ENCODE measurements at places on chromosomes 3 and 15.

- no peak for DNase-seq
Measured at GRCh38 chr3:45776611-45777010, 19.7 kb downstream of the SLC6A20 start.

DNA sequence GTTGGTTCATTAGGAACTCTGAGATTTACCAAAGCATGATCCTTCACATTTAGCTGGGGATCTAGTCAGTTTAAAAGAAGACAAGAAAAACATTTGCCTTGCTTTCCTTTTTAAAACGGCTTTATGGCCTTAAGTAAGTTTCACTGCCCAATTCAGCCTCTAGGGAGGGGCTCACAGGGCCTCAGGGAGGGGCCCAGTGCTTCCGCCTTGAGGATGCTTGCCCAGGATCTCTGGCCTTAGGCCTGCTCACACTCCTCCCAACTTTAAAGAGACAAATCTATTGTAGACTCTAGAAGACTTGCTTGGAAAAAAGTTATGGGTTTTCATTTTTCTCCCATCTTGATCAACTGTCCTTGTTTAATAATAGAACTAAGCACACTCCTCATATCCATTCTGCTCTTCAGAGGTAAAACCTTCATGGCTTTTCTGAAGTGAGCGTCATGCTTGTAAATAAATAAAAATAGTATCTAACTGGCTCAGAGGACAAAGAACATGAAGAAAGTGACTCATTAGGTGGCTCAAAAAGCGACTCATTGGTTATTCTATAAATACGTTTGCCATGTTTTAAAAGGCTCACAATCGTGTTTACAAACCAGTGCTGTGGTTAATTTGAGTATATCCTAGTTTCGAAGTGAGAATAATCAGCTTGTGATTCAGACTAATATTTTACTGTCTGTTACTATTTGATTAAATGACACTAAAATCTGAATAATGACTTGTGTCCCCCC is 13.7 kb downstream of the PDHB start:
- no peak for DNase-seq

DNA sequence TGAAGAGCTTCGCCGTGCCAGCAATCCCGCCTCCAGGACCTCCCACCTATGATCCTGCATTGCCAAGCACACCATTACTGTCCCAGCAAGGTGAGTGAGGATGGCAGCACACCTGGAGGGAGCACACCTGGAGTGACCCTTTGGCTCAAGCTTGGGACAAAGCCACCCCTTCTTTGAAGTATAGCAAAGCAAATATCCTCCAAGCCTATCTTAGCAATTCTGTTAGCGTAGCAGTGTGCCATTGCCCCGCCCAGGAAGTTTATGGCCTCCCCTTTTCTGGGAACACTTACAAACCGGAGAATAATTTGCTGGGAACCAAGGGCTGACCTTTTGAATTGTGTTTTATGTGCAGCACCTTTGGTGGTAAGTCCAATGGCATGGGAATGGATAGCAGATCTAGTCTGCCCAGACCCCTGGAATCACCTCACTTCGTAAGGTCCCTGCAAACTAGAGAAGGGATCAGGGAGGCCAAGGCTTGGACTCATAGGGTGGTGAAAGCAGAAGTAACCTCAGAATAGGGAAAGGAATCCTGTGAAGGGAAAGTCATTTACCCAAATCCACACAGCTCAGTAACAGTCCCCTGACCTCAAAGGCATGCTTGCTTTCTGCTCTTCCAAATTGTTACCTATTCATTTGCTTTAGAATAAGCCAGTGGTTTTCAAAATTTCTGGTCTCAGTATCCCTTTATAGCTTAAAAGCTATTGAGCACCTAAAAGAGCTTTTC is 70.1 kb downstream of the HCN4 start:
- no peak for DNase-seq

- no peak for DNase-seq
Measured at GRCh38 chr3:43540624-43541023, 81.2 kb downstream of the ANO10 start.

GRCh38 chr3:120450600-120451271 is at the start of gene FSTL1:
FSTL1 (minus strand) TSS chr3:120450992; CDS start chr3:120450746, 246 bp downstream.
- DNase-seq: no peak

- DNase-seq: no peak
Measured at GRCh38 chr3:188309437-188310269, 155.7 kb downstream of the LPP start.

DNA sequence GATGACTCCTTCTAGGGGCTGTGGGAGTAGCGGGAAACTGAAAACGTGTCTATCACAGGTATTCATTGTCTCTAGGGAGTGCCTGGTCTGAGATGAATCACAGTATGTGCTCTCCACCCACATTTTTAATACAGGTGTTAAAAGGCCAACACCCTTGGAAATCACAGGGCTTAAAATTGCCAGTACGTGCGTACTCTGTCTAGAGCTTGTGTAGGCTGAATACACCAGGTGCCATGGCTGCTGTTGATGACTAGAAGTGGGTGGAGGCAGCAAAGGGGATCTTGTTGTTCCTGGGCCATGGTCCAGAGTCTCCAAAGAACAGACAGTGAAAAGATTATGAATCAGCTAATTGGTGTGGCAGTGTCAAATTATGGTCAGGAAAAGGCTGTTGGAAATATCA is 35.1 kb upstream of the P3H2 start:
- no peak for DNase-seq

DNA sequence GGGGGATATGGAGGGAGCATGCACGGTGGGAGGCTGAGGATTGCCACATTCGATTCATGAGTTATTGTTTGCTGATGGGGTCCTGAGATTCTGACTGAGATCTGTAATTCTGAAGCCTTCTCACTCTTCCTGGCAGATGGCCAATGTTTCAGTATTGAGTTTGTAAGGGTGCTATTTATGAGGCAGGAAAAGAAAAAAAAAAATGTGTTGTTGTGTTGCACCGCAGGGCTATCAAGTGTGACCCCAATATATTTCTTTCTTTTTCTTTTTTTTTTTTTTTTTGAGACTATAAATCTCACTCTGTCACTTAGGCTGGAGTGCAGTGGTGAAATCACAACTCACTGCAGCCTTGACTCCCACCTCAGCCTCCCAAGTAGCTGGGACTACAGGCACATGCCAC is 3.2 kb upstream of the SENP2 start:
- no peak for DNase-seq

GRCh38 chr3:107487490-107487889 is 35.3 kb upstream of the BBX start:
- DNase-seq: no peak
